ENCODE measurements at places on chromosomes 3 and 15. TPM values are rescaled to one million over a fixed set of nuclear protein-coding genes. Genes with fewer than 3 reads are reported as not detected.

- DNase-seq = no peak
These were observed 233.5 kb downstream of the MYRIP start for GRCh38 chr3:40042752-40043443.

GRCh38 chr3:43870120-43870519 is 179.4 kb downstream of the ABHD5 start:
- no peak for DNase-seq

DNA sequence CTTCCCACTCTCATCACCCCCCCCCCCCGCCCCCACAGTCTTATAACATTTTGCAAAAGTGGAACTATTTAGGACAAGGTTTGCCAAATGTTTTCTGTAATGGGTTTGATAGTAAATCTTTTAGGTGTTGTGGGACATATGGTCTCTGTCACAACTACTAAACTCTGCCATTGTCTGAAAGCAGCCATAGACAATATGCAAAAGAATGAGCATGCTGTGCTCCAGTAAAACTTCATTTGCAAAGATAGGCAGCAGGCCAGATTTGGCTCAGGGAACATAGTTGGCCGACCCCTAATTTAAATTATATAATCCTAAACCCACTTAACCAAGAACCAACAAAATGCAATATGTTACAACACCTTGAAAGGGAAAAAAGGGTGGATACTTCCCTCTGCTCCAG is 46.4 kb downstream of the TIPARP start:
- no peak for DNase-seq

DNA sequence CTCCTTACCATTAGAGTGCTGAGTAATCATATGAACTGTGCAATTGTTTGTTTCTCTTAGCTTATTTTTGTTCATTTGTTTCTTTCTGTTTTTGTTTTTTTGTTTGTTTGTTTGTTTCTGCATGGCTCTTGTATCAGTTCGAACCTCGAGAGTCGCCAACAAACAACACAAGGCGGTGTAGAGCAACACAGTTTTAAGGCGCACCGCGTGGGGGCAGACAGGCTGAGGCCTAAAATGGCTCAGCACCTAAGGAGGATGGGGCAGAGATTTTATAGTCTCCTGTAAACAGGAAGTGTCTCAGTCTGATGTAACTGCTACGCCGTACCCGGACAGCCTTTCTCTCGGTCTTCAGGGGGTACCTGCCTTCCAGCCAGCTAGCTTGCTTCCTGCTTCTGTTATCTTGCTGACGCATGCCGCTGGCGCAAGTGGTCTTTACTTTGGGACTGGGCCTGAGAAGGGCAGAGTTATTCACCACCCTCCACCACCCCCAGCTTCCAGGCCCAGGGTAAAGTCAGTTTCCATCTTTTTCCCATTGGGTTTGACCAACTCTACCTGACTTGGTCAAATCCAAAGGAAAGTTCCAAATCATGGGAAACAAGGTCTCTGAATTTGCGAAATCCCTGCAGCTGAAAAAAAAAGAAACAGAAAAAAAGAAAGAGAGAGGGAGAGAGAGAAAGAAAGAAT is 25.8 kb upstream of the MFGE8 start:
- no peak for DNase-seq

DNA sequence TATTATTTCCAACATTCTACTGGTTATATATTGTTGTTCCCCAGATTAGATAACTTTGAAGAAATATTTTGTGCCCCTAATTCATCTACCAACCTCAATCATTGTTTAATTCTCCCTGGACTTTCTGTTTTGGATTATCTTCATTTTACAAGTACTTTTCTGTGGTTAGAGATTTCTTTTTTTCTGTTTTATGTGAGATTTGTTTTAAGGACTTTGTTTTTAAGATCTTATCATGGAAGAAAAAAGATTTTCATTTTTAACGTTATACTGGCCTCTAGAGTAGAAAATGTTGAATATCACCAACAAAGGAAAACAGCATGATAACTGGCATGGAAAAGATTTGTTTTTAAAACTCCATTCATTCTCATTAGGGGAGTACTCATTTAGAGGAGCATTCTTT is 210.9 kb upstream of the KCNMB2 start:
- no peak for DNase-seq

DNA sequence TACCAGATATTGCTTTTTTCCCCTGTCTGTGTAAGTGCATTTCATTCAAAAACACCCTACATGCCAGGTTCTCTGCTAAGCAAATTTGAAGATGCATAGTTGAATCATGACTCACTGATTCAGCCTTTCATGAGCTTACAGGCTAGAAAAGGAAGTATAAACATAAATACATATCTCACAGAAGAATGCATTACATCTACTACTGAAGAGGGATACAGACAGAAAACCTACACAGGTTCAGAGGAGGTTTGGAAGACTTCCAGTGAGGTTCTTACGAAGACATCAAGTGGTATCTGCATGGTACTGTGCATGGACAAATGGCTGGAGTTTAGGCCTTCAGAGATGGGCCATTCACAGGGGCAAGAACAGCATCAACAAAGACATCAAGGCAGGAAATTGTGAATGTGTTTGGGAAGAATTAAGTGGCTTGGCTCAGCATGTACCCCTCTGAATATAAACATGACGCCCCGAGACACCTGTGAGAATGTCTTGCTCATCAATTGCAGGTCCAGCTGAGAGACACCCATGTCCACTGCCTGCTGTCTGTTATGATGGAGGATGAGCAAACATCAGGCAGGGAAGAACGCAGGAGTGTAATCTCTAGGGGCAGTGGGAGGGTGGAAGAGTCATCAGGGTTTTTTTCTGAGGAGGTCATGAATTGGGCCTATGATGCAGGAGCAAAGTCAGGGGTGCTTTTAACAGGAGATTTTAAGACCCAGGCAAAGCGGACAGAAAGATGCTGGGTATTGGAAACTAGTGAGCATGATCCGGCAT is 105.1 kb upstream of the GALNT15 start:
- no peak for DNase-seq

Gene KCNMB2
- total RNA-seq = not detected

DNA sequence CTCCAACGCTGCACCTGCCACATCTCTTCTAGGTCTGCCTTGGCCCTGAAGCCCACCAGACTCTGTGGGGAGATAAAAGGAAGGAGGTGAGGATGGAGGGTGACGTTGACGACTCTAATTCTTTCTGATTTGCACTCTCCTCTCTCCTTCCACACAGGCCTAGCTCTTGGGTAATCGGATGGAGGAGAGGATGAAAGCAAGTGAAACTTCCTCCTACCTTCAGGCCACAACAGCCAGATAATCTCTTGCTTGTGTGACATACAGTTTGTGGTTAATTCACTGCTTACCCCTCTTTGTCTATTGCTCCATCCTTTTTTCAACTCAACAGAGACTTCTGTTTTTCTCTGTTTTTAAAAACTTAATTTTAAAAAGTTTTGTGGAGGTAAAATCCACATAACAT is 208.1 kb downstream of the SV2B start:
- DNase-seq = no peak

Gene C3orf80
- 0.50 TPM for total RNA-seq

DNA sequence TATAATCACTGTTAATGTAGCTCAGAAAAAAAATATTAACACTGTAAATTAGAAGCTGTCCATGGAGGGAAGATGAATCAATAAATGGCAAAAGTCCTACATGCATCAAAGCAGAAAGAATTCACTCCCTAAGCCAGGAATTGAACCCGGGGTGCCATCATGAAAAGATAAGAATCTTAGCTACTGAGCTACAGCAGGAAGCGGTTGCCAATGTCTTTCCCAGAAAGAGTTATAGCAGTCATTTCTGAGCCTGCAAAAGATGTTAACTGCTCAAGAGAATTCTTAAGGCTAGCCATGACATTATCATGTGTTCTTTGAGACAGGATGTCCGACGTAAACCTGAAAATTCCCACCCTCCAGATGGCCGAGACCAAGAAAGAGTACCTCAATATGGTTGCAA is 47.4 kb upstream of the MKRN3 start:
- no peak for DNase-seq

Gene NUTM1
- total RNA-seq = not detected

Gene FRMD5
- 7.8 TPM for total RNA-seq

- no peak for DNase-seq
These were observed 36.5 kb upstream of the UACA start for GRCh38 chr15:70799667-70800450.

GRCh38 chr3:45631486-45631885 is 36.9 kb downstream of the LIMD1 start:
- DNase-seq = no peak

Gene PSTPIP1
- total RNA-seq = not detected

- DNase-seq = no peak
These were observed 138.2 kb upstream of the IL12A start for GRCh38 chr3:159850481-159850880.

DNA sequence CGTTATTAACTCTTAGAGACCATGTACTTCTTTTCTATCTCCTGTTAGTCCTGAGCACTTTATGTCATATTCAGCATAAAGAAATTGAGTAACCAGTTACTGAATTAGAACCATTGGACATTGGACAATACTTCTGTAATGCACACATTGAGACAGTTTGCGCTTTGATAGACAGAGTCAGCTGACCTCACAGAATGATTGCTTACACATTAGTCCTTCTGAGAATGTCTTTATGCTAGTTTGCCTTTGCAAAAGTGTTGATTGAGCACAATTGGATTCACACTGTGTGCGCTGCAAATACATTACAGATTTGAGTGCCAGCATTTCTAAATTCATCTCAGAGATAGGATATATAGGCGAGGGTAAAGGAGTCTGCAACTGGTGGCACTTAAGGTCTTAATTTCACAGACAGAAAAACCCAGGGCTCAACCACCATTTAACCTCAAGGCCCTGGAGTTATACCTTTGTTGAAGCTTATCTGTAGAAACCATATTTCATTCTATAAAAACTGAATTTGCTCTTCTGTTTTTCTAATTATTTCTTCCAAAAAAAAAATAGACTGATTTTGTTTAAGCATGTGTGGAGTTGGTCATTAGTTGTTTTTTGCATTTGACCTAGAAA is 3.8 kb downstream of the SERPINI1 start:
- no peak for DNase-seq

- no peak for DNase-seq
These were observed 106.3 kb upstream of the RNU6-1 start for GRCh38 chr15:67945951-67946700.

- DNase-seq = no peak
These were observed 16.1 kb downstream of the AMOTL2 start for GRCh38 chr3:134357914-134358811.

- DNase-seq = no peak
These were observed 46.8 kb downstream of the MGLL start for GRCh38 chr3:127775398-127776109.

DNA sequence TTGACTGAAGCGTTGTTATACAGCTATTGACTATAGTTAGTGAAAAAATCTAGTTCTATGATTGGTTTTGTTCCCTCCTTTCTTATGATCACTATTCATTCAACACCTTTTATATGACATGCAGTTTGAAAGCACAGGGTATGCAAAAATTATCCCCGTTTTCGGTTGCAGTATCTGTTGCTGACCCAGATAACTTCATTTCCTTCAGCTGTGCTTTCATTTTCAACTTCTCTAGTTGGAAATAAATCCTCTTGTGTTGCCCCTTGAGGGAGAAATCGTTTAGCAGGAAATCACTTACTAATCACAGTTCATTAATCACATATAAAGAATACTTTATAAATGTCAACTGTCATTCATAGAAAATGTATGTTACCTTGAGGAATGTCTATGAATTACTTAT is 55.1 kb downstream of the MBNL1 start:
- no peak for DNase-seq

DNA sequence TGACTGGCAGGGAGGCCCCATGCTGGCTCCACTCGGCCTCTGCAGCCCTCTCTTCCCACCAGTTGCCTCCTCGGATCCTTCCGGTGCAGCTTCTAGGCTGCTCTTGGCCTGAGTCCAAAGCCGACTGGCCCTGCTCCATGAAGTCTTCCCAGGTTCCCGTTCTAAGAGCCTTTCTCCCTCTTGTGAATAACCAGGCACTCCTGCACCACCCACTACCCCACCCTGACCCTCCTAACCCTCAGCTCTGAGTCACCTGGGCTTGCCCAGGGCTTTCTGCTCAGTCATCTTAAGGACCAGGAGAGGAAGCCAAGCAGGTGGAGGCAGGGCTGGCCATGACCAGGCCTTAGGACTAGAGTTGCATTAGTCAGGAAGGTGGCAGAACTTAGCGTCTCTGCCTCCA is 28.1 kb upstream of the CNBP start:
- no peak for DNase-seq

Gene BMF
- total RNA-seq = 128 TPM

GRCh38 chr3:128178782-128179483 is 25.7 kb downstream of the EEFSEC start:
- DNase-seq = no peak

DNA sequence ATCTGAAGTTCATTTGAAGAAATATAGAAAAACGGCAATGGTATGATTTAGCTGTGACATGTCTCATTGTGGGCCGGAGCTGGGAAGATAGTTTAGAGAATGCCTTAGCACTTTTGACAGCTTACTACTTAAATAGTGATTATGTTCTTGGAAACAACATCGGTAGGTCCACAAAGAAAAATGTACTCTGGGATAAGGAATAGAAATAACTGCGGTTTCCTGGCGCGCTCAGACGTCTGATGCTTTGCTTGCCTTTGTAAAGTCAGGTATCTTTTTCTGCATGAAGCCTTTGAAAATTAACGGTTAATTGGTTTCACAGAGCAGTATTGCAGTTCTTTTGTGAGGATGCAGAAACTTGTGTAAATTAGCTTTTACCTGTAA is 1.4 kb downstream of the USP3 start:
- DNase-seq = no peak

Gene HRG
- not detected for total RNA-seq

Gene GOLGA6B
- total RNA-seq = not detected

Gene DGKG
- 0.17 TPM for total RNA-seq

- no peak for DNase-seq
These were observed 20.0 kb downstream of the DHX36 start for GRCh38 chr3:154304116-154304786.

- no peak for DNase-seq
These were observed 426.7 kb downstream of the AGBL1 start for GRCh38 chr15:86506401-86506800.

DNA sequence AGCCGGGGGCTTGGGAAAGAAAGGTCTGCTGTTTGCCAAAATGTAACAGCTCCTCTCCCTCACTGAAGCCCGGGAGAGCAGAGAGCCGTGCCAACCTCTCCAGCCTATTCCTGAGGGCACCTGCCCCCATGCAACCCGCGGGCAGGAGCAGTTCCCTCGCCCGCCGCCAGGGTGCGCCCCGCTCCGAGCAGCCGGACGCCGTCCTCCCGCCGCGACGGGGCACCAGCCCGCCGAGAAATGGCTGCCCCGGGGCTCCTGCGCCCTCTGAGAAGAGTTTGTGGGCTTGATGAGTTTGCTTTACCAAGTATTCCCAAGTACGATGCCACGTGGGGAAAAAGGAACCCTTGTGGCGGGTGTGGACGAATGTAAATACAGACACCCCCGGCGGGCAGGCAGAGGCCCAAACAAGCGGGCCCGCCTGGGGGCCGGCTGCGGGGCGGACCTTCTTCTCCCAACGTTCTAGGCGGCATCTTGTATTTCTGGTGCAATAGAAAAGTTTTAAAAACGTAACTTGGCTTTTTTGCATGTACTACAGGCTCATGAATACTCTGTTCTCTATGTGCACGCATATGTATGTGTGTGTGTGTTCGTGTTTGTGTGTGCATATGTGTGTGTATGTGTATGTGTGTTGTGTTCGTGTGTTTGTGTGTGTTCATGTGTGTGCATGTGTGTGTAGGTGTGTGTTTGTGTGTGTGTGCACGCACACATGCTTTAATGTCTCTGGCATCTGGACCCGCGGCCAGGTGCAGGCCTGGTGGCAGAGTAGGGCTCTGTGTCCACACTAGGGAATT is 162.9 kb downstream of the CHSY1 start:
- DNase-seq = peak; percentile 69

Gene ARHGAP31
- total RNA-seq = 0.84 TPM

GRCh38 chr3:113707835-113708234 is 11.4 kb upstream of the USF3 start:
- no peak for DNase-seq

Gene SUSD5
- 1.1 TPM for total RNA-seq

Measured in progenitor cell of endocrine pancreas (in vitro differentiated cells).